ENCODE measurements at places on chromosomes 2 and 18.

DNA sequence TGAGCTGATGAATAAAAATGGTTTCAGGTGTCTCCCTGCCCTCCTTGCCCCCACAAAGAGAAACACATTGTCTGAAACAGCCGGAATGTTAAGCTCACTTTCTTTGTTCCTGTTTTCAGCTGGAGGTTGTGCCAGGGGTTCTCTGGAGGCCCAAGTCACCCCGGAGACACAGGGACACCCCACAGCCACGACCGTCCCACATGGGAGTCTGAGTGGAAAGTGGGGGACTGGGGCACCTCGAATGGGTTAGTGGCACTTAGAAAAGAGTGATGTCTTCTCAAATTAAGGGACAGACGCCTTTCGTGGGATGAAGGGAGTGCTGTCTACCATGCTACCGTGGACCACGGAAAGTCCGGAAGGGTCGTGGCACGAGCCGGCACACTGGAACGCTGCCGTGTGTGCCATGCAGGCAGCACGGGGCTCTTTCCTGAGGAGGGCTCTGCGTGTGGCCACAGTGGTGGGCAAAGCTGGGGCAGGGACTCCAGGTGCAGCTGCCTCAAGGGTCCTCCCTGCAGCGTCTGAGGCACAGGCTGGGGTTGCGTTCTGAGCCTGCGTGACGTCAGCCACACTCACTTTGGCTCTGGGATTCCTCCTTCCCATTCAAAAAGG is 39.4 kb upstream of the CTDP1 start:
- no peak for DNase-seq

- DNase-seq = no peak
Measured at GRCh38 chr2:200496696-200497095, 13.2 kb downstream of the KCTD18 start.

GRCh38 chr2:106097038-106098000 is 96.8 kb downstream of the UXS1 start:
- no peak for DNase-seq

GRCh38 chr2:238869-239268 is 25.0 kb downstream of the SH3YL1 start:
- no peak for DNase-seq

- no peak for DNase-seq
Measured at GRCh38 chr2:149033716-149034115, 4.8 kb upstream of the LYPD6B start.

GRCh38 chr18:48990481-48991318 is 39.9 kb upstream of the SMAD7 start:
- DNase-seq = no peak

- DNase-seq = no peak
Measured at GRCh38 chr2:207037896-207038295, 98.6 kb downstream of the CPO start.

DNA sequence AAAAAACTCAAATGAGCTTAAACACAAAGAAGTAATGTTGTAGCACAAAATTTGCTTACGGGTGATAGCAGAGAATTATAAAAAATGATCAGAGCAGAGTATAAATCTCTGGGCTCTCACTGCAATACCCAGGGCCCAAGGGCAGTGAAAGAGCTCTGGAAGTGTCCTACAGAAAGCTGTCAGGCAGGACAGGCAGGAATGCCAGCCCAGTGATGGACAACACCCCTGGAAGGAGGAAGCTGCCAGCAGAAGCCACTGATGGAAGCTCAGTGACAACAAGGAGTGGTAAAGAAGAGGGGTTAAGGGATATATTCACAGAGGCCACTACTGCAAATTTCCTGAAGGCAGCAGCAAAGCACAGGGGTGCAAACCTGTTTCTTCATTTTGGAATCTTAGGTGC is 214.9 kb downstream of the L3MBTL4 start:
- DNase-seq = no peak

GRCh38 chr18:74396171-74397169 is 60.6 kb downstream of the DIPK1C start:
- DNase-seq = peak; percentile 7

DNA sequence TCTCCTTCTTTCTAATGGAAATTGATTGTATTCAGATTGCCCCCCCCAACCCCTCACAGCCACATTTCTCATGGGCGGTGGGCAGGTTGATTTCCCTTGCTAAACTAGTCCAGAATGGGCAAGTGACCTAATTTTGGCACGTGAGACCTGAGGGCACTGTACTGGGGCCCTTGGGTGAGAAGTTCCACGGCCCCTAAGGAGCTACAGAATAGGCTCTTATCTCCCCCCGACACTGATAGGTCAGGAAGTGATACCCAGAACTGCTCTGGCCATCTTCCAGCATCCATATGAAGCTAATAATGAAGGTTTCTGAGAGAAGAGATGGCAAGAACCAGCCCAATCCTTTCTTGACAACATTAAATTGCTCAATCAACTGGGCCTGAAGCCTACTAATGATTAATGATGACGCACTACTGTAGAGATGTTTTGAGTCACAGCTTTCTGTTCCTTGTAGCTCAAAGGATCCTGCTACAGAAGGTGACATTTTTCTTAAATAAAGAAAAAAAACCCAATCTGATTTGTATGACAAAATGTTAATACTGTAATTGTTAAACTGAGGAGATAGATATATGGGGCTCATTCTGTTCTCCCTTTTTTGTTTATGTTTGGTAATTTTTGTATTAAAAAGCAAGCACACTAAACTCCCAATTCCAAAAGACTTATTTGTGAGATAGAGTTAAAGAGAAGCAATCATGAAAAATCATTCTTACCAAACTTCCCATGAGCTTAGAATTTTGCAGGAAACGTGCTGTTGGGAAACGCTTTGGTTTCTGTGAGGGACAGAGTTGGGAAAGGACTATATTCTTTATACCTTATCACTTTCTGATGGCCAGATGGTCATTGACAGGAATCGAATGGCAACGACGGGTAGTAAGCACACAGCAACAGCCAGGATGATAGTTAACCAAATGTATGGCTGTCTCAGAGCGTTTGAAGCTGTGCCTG is 28.2 kb upstream of the NARS1 start:
- no peak for DNase-seq

GRCh38 chr18:67845035-67845434 is 328.5 kb upstream of the DSEL start:
- DNase-seq = no peak

DNA sequence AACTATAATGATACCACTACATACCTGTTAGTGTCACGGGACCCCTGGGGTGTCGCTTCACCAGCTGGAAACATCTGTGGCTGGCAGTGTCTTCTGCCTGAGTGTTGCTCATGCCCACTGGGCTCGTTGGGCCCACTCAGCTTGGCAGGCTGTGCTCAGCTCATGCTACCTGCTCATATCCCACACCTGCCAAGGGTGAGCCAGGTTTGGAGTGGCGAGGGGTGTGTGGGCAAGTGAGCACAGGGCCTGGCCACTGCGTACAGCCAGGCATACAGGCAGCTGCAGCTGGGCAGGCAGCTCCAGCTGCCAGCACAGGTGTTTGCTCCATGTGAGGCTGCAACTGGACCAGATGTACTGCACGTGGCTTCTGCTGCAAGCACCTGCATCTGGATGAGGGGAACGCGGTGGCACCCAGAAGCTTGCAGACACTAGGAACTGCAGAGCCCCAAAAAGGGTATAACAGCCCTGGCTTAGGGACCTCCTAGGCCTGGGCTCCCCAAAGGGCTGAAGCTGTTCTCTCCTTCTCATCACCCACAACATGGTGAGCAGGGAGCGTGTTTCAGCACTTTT is 70.1 kb downstream of the SUCLG1 start:
- DNase-seq = no peak

GRCh38 chr2:205734436-205735037 is 52.2 kb downstream of the NRP2 start:
- DNase-seq = peak; percentile 68

GRCh38 chr2:186522450-186522849 is 36.4 kb downstream of the ZC3H15 start:
- no peak for DNase-seq

- no peak for DNase-seq
Measured at GRCh38 chr18:13418013-13418710, 199.6 kb downstream of the LDLRAD4 start.

DNA sequence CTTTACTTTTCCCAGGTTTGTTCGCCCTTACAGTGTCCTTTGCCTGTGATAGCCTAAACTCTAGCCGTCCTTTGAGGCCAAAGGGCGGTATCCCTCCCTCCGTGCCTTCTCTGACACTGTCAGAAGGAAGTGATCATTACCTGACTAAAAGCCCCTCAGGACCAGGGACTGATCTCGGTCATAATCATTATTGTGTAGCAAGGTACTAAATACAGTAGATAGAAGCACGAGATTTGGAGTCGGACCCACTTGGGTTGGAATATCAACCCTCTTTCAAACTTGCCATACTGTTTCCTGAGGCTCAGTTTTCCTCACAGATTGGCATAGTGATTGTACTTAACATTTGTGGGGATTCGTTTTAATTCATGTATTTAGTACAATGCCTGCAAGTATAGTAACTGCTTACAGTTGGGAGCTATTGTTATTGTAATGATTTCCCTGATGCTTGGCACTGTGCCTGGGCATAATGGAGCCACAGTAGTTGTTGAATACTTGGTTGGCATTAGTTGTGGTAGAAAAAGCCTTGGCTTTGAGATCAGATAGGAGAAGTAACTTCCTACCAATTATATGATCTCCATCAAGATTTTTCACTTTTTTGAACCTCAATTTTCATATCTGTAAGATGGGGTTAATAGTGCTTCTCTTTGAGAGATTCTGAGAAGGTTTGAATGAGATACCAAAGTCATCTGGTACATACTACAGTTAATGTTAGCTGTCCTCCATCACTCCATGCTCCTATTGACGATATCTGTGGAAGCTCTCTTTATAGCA is 836 bp downstream of the STK11IP start:
- no peak for DNase-seq

- DNase-seq = peak; percentile 53
Measured at GRCh38 chr18:49045585-49045984, 94.8 kb upstream of the SMAD7 start.

DNA sequence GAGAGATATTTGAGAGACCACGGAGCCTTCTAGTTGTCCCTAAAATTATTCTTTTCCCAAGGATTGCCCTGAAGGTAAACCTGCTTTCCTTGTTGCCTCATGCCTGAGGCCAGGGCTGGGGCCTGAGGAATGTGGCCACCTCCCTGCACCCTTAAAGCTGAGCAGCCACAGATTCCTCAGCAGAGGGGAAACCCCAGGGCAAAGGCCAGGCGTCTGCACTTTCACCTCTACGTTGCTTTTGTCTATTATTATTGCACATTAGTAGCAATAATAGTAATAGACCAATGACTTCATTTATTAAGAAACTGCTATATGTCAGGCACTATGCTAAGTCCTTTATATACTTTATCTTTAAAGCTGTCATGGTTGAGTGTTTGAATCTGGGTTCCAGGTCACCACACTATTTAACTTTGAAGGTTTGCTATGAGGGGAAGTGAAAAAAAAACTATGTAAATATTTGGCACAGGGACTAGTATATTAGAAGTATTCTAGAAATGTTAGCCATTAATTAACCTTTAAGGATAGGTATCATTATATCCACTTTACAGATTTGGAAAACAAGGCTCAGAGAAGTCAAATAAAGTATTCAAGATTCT is 104.2 kb downstream of the LRRC30 start:
- DNase-seq = no peak

DNA sequence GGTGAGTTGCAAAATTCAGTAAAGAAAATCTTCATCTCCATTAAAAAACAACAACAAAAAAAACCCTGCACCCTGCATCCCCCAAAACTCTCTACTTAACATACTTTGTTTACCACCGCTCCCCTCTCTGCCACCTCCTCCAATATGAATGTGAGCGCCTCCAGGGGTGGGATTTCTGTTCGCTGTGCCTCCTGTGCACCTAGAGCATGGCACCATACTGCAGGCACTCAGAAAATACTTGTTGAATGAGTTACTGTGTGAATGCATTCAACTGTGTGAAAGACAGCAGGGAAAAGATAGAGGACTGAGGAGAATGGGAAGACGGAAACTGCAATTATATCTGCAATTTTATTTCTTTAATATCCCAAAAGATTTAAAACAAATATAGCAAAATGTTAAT is 4.5 kb downstream of the CEBPZ start:
- no peak for DNase-seq

- no peak for DNase-seq
Measured at GRCh38 chr18:24601585-24601984, 141.1 kb downstream of the HRH4 start.

GRCh38 chr2:207255565-207256470 is 90.1 kb upstream of the KLF7 start:
- DNase-seq = no peak

- DNase-seq = no peak
Measured at GRCh38 chr18:3368193-3368592, 81.8 kb upstream of the TGIF1 start.

- no peak for DNase-seq
Measured at GRCh38 chr2:37588316-37588777, 83.1 kb downstream of the CDC42EP3 start.

- no peak for DNase-seq
Measured at GRCh38 chr2:86049529-86049928, 56.2 kb downstream of the POLR1A start.

DNA sequence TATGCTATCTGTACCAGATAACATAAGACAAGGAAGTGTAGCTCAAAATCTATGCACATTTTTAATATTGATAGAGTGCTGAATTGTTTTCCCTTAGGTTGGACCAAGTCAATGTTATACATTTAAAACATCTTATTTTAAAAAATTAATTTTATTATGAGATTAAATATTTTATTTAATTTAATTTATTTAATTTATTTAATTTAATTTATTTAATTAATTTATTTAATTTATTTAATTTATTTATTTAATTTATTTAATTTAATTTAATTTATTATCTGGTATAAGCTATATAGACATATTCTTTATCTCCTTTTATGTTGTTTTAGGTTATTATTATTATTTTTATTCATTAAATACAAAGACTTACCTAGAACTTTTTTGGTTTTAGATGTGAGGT is 551.7 kb upstream of the LRRTM1 start:
- no peak for DNase-seq

GRCh38 chr2:229636571-229636970 is 77.8 kb downstream of the DNER start:
- DNase-seq = no peak

DNA sequence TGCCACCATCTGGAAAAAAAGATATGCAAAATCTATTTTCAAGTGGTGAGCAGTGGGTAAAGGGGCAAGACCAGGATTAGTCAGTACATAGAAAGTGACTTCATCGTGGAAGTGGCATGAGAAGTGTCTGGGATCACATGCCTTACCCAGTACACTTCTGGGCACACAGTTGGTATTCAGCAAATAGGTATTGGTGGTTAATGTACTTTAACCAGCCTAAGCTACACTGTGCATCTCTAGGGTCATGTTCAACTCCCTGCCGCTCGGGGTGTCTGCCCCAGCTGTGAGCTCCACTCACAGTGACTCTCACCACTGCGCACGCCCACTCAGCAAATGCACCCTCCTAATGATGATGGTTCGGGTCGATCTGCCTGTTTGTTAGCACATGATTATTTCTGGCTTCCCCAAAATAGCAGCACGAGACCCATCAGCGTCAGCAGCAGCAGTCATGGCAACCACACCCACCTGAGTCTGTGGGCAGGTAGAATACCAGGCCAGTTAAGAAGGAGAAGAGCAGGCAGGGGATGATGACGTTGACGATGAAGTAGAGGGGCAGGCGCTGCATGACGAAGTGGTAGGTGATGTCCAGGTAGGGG is 11.1 kb downstream of the CHRNA1 start:
- DNase-seq = no peak

- DNase-seq = no peak
Measured at GRCh38 chr2:46193356-46193755, 103.9 kb upstream of the EPAS1 start.
